Activated CD4-positive, alpha-beta memory T cell treated with anti-CD3 and anti-CD28 coated beads for 36 hours (primary cell): ENCODE measurements at places on chromosomes 1 and 21. TPM values are rescaled to one million over a fixed set of nuclear protein-coding genes. Genes with fewer than 3 reads are reported as not detected.

Gene ECE1
- total RNA-seq: 137 TPM

Gene C4BPB
- 0.39 TPM for total RNA-seq

Gene C21orf91
- total RNA-seq: 24.1 TPM

Gene RNU1-4
- total RNA-seq: 1,390 TPM

Gene DNALI1
- not detected for total RNA-seq

Gene MTARC2
- total RNA-seq: not detected

Gene CCDC30
- total RNA-seq: 1.5 TPM

Gene SLC25A34
- total RNA-seq: 1.5 TPM

Gene NUDT4B
- 0.53 TPM for total RNA-seq

Gene SERTAD4
- total RNA-seq: not detected

Gene RALGPS2
- total RNA-seq: 3.3 TPM
